Karpas-422 (cell line): ENCODE measurements at places on chromosomes 4 and X.
A peak's percentile ranks its signal among the peaks of the same experiment; 100 is the strongest.

- no peak for DNase-seq
These were observed 32.1 kb upstream of the RAPGEF2 start for GRCh38 chr4:159070742-159071141.

- no peak for DNase-seq
These were observed 24.9 kb downstream of the ARL9 start for GRCh38 chr4:56530269-56531148.

- no peak for DNase-seq
These were observed 32.4 kb downstream of the IGFBP7 start for GRCh38 chr4:57077550-57078343.

DNA sequence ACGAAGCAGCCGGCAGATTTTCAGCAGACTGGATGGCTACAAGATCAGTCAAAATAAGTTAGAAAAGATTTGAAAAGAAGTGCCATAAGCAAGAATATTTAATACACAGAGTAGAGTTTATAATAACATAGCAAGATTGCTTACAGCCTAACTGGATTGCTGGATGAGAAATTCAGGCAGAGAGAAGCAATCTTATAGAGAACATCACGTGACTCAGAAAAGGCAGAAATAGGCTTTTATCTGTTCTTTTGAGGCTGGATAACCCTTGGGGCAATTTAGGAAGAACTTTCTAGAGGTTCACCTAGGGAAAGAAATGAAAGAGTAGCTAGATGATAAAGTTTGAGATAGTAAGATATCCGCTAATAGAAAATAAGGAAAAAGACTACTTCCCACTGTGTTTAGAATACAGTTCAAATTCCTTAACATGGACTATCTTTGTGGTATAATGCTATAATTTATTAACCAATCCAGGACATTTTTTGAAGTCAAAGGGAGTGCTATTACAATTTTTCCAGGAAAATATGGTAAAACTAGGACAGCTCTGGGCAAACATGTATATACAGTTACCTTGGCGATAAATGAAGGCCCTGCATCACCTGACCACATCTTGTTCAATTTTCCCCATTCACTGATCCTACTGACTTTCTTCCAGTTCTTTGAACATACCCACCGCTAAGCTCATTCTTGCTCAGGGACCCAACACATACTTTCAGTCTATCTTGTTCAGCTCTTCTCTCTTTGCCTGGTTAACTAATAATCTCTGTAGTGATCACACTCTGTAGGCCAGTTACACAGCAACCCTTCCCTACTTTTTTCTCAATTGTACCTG lies 12.7 kb upstream of the SPCS3 start:
- no peak for DNase-seq

DNA sequence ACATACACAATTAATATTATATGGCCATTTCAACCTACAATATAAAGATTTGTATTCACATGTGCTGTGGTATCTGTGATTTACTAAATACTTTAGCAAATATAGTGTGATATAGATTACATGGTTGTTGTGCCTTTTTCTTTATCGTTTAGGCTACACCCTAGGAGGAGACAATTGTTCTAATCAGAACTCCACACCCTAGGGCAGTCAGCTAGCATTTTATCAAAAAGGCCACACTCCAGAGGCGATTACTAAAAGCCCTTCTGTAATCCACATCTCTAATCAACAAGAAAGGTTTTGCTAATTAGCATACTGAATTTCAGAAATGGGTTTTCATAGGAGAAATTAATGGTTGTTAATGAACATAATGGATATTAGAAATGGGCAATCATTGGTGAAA lies 319.5 kb upstream of the NOCT start:
- DNase-seq: no peak

DNA sequence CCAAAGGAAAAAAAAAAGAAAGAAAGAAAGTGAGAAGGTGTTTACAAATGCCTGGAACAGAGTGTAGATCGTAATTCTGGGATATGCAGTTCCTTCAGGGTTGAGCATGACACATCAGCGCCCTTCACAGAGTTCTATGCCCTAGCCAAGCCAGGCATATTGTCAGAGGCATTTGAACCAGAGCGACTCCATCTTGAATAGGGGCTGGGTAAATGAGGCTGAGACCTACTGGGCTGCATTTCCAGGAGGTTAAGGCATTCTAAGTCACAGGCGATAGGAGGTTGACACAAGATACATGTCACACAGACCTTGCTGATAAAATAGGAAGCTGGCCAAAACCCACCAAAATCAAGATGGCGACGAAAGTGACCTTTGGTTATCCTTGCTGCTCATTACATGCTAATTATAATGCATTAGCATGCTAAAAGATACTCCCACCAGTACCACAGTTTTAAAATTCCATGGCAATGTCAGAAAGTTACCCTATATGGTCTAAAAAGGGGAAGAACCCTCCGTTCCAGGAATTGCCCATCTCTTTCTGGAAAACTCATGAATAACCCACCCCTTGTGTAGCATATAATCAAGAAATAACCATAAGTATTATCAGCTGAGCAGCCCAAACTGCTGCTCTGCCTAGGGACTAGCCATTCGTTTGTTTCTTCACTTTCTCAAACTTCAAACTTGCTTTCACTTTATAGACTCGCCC lies 23.5 kb upstream of the LRBA start:
- DNase-seq: no peak

DNA sequence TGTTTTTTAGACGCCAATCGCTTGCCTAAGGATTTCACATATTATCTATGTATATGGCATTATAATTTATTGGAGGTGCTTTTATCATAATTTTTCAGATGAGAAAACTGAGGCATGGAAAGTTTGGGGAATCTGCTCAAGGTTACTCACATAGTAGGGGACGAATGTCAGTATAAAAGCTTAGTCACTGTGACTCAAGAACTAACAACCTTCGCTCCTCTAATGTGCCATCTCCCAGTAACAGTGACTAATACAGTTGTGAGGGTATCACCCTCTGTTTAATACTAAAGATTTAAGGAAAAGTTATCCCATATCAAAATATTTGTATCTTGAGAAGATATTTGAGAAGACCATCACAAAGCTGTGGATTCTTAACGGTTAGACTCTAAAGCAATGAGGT lies 353.1 kb upstream of the SPOCK3 start:
- no peak for DNase-seq

- DNase-seq: peak; percentile 78
These were observed 23.4 kb upstream of the SLC10A7 start for GRCh38 chr4:146545102-146545501.

DNA sequence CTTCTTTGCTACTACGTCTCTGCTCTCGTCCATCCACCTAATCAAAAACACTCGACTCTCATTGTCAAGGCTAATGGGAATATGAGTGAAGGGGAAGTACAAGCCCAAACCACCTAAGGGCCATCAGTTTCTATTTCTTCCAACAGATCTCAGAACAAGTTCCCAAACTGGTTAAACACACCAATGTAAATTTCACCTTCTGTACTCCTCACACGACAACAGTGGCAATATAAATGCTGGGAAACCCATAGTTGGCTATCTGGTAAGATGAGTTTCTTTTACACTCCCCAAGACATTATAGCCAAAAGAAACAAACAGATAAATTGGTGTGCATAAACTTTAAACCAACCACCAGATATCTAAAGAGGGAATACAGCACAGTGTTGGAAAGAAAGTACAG lies 21.9 kb downstream of the ACSL1 start:
- no peak for DNase-seq

- DNase-seq: no peak
These were observed 44.1 kb downstream of the DTHD1 start for GRCh38 chr4:36325499-36325898.

- no peak for DNase-seq
These were observed 931.2 kb downstream of the CCSER1 start for GRCh38 chr4:91058345-91058744.
